ENCODE measurements at places on chromosomes 5 and 9.

GRCh38 chr9:70407081-70407503 lies 7.4 kb downstream of the KLF9 start:
- DNase-seq = peak; percentile 89

DNA sequence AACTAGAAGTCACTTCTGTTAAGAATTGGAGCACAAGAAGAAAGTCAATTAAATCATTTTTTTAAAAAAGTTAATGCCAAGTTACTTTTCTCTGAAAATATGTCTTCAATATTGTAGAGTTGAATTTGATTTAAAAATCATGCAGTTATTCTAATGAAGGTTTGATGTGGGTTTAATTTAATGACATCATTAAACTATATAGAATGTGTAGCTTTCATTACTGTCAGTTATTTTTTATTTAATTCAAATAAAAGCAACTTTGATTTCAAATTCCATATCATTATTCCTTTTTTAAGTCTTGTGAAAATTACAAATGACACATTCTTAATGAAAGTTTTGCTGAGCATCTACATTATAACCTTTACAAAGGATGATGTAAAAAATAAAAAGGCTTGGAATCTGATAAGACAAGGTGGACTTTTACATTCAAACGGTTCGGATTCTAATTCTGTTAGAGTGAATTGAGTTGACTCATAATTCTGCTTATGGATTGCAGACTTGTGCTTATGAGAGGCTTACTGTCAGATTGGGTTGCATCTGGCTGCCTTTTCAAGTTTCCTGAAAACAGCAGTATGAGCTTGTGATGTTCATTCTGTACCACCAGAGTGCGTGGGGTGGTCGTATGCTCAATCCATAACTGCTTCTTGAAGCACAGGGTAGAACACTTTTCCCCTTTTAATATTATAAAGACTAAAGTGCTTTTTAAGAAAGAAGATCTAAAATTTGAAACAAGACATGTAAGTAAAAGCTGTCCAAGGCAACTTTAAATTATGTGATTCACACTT lies 253.0 kb upstream of the ARRDC3 start:
- DNase-seq = no peak

DNA sequence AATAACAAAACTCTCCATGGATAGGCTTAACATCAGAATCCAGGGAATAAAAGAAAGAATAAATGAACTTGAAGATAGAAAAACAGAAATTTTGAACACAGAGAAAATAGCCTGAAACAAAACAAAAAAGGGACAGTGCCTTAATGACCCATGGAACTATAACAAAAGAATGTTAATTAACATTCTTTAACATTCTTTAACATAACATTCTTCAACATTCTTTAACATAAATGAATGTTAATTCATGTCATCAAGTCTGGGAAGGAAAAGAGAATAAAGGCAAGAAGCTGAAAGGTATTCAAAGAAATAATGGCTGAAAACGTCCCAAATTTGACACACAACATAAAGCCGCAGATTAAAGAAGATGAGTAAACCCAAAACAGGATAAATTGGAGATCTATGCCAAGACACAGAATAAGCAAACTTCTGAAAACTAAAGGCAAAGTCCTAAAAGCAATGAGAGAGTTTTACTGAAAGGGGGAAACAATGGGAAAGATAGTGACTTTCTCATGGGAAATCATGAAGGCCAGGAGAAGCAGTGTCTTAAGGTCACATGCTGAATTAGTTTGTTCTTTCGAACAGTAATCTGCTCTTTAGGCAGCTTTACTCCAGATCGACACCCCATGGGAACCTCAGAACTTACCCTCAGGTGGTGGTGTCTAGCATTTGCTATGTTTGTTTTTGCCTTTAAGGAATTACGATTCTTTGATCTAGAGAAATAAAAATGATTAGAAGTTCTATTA lies 483.0 kb downstream of the KDM4C start:
- no peak for DNase-seq

DNA sequence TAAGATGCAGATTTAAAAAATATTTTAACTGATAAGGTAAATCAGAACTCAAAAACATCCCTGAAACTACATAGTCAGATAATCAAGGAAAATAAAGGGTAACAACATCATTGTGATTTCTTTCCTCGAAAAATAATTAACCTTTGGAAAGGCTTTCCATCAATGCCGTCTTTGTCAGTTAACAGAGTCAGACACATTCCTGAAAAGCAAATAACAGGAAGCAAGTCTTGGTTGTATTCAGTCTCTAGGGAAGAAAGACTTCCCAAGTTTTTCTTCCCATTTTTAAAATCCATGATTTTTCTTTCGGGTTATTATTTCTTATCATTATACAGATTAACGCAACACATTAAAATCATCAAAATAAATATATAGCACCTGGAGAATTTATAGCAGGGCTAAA lies 256.4 kb upstream of the CDH6 start:
- DNase-seq = no peak

DNA sequence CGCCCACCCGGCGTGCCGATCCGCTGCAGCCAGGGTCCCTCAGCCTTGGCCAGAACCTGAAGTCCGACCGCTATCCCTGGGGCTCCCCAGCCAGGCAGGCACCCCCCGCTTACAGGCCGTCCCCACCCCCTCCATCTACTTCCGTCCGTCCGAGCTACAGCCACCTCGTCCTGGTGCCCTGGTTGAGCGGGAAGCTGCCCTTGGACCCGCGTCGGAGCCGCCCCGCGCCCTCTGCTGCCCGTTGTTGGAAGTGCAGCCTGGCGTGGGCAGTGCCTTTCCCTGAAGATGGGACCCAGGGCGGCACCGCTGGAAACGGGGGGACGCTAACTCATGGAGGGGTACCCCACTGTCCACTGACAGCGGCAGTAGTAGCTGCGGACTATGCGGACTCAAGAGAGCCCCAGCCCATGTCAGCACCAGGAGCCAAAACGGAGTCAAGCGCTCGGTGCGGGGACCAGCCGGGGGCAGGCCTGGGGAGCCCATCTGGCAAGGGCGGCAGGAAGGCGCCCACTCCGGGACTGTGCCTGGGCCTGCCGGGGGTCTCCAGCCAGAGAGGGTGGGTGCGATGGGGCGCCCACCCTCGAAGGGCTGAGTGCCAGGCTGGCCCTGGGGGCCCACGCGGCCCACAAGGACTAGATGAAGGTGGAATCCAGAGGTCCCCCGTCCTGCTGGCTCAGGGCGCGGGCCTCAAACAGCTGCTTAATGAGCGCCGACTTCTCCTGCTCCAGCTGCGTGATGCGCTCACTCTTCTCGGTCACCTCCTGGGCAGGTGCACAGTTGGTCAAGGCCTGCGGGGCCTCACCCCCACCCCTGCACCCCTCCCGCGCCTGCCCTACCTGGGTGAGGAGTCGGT lies 6.1 kb downstream of the SAPCD2 start:
- no peak for DNase-seq

DNA sequence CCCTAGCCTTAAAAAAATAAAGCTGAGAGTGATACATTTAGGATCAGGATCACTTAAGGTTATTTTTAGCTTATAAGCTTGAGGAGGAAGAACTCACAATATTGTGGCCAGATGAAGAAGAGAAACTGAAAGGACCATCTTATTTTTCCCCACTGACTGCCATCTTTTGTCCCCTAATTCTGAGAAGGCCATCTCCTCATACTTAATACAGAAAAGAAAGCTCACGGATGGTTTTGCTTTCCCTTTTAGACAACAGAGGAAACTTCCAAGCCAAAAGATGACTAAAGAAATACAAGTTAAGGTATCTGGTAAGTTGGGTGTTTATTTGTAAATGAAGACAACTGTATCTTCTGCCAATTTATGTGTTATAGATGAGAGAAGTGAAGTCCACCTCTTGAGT lies 36.4 kb downstream of the ERAP1 start:
- no peak for DNase-seq

- no peak for DNase-seq
Observed at GRCh38 chr9:2116073-2116472, 100.9 kb downstream of the SMARCA2 start.

DNA sequence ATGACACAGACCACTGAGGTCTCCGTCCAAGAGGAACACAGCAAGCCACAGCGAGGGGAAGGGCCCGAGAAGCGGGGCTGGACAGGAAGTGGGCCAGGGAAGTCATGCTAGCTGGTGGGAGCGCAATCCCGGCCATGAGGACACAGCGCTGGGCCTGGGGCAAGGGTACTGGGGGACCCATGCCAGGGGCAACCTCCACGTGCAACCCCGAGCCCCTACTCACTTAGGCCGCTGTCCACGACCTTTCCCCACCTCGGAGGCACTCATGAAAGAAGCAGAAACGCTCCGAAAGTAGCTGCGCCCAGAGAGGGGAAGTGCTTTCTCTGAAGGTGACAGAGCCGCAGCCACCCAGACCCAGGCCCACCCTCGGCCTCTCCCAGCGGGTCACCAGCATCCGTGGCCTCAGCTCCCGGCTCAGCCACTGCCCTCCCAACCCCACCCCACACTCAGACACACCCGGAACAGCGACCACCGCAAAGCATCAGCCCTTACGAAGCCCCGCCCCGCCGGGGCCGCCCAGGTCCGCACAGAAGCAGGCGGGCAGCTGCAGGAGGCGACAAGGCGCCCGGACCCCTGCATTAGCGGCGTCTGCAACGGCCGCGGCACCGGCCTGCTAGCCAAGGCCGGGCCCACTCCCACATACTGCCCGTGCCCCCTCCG lies 782 bp downstream of the BICD2 start:
- DNase-seq = no peak

- no peak for DNase-seq
Observed at GRCh38 chr5:77117161-77117560, 30.1 kb upstream of the ZBED3 start.

GRCh38 chr9:124308606-124309491 lies 51.1 kb downstream of the NEK6 start:
- no peak for DNase-seq

GRCh38 chr9:34550016-34550680 lies 27.4 kb upstream of the ENHO start:
- no peak for DNase-seq

GRCh38 chr5:31481531-31482165 lies 50.2 kb downstream of the DROSHA start:
- DNase-seq = no peak

GRCh38 chr9:747567-747966 lies 93.9 kb upstream of the DMRT1 start:
- DNase-seq = no peak

GRCh38 chr9:100408546-100409175 lies 18.3 kb upstream of the MSANTD3 start:
- no peak for DNase-seq

- peak; percentile 36 for DNase-seq
Observed at GRCh38 chr5:79464695-79465332, 49.1 kb downstream of the HOMER1 start.

DNA sequence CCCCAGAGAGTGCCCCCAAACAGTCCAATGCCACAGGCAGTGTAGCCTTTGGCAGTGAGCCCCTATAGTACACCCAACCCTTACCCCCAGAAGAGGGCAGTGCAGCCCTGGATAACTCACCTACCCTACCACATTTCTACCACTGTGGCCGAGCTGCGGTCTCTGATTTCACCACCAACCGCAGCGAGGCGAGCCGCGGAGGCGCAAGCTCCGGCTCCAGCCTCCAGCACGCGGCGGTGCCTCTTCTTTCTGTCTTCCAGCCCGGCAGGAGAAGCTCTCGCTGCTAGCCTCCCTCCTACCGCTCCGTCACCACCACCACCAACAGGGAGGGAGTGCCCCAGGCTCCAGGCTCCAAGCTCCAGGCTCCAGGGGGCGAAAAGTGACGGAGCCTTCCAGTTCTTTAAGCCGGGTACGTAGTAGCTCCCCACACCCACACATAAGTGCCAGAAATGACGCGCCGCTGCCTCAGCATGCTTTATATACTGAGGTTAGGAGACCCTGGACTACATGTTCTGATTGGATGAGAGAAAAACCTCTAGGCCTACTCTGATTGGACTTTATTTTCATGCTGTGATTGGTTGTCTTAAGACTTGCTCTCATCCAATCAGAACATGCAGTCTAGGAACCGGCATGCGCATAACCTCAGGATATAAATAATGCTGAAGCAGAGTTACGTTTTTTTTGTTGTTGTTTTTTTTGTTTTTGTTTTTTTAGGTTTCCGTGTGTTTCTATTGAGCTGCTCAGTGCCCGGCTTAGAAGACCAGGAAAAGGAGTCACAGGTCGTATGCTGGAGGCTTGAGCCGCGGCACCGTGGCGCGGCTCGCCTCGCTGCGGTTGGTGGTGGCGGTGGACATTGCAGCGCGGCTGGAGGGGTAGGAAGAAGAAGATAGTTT lies at the start of gene PCAT7:
PCAT7 (plus strand) TSS at position 645 of the 893 bp plus-strand sequence.
- no peak for DNase-seq

- DNase-seq = peak; percentile 81
Observed at GRCh38 chr5:72611118-72611730, 104.0 kb upstream of the ZNF366 start.

- DNase-seq = no peak
Observed at GRCh38 chr9:130872912-130873503, 23.6 kb downstream of the QRFP start.

GRCh38 chr5:35876454-35876853 lies 19.8 kb downstream of the IL7R start:
- DNase-seq = no peak

DNA sequence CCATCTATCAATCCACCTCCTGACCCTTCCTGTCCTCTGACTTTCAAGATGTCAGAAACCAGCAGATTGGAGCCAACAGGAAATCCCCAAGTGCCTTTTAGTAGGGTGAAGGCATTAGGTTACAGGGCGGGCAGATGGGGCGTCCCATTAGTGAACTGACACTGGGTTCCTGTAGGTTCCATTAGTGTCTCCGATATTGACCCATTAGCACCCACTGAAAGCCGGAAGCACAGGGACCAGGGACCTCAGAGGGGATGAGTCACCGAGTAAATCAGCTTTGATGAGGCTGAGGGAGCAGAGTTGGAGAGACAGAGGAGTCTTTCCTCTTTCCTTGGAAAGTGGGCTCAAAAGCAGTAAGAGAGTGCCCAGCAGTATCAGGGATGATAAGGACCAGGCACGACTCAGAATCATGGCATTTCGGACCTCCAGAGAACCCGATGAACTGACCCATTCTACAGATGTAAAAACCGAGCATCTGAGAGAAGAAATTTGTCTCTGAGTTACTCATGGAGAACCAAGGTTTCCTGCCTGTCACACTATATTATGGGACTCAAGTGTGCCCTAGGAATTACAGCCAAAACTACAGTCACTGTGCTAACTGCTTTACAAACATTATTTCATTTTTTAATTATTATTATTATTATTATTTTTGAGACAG lies 47.2 kb upstream of the FABP6 start:
- no peak for DNase-seq
